ENCODE measurements at places on chromosomes 7 and 10.

DNA sequence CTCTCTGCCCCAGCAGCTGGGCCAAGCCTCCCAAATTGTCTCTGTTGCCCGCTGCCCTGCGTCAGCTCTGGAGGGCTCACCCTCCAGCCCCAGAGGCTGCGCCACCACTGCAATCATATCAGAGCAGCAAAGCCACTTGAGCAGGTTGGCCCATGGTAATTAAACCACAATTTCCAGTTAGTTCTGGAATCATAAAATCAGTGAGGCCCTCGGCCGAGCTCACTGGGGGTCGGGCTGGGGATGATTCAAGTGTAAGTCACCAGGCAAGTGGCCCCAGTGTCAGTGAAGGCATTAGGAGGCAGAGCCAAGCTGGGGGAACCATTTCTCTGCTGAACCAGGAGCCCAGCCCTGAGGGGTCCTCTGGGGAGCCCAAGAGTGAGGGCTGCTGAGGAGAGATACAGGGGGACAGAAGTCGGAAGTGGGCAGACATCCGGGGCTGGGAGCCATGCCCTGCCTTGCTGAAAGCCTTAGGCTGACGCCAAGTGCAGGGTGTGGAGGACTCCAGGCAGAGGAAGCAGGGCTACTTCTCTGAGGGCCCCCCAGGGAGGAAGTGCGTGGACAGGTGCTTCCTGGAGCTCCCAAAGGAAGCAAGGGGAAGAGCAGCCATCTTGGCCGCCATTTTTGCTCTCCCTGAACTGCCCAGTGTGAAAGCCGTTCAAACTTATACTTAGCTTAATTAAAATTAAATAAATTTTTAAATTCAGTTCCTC, 29.5 kb upstream of the SLC29A3 start:
- no peak for DNase-seq

DNA sequence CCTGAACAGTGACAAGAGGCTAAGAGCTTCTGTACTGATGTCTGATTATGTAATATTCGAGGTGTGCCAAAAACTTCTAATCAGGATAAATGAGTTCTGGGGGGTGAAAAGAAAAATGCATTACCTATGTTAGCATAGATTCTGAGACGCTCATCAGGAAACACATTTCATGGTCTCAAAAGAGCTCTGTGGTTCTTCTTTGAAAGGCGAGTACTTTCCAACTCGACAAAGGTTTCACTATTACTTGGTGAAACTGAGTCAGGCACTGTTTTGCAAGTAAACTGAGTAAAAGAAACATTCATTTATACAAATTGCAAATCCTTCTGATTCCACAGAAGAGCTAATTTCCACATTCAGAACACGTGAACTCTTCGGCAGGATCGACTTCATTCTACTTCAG, 523.2 kb downstream of the GATA3 start:
- no peak for DNase-seq

GRCh38 chr7:29337546-29338116, 143.1 kb downstream of the CHN2 start:
- DNase-seq: no peak

DNA sequence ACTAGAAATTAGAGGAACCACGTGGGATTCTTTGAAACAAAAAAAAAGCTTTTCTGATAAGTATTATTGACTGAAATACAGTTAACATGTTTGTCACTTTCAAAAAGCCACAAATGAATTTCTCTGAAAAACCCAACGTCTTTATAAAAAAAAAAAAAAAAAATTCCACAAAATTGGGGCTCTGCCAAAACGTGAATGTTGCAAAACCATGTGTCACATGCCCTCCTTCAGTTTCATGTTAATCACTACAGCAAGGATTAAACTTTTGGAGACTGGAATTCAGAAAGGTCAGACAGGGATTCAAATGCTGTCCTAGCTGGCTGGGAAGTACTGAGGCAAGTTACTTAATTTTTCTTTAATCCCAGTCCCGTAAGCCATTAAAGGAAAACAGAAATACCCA, 278.0 kb upstream of the KLF14 start:
- peak; percentile 64 for DNase-seq

- no peak for DNase-seq
These were observed 9.3 kb downstream of the WNT2 start for GRCh38 chr7:117313582-117313981.
